ENCODE measurements at places on chromosomes 7 and 10.

DNA sequence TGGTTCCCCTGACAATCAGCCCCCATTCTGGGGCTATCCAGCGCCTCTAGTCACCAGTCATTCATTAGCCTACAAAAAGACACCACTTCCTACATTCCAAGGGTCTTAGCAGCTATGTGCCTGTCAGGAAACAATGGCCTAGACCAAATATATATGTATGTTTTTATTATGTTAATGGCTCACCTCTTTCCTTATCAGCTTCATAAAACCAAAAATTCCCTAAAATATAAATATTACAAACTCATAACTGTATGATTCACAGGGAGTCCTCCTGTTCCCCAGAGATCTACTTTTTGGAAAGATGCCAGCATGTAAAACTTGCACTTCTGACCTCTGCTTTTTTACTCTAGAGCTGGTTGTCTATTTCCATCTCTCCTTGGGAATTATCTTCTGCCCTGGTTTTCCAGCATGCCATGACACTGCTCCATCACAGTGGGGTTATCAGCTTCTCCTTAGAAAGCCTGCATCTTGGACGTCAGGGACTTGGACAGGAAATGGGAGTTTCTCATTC, 79.2 kb downstream of the ABCA13 start:
- DNase-seq: no peak

GRCh38 chr10:2908851-2909630, 158.3 kb upstream of the PFKP start:
- no peak for DNase-seq

DNA sequence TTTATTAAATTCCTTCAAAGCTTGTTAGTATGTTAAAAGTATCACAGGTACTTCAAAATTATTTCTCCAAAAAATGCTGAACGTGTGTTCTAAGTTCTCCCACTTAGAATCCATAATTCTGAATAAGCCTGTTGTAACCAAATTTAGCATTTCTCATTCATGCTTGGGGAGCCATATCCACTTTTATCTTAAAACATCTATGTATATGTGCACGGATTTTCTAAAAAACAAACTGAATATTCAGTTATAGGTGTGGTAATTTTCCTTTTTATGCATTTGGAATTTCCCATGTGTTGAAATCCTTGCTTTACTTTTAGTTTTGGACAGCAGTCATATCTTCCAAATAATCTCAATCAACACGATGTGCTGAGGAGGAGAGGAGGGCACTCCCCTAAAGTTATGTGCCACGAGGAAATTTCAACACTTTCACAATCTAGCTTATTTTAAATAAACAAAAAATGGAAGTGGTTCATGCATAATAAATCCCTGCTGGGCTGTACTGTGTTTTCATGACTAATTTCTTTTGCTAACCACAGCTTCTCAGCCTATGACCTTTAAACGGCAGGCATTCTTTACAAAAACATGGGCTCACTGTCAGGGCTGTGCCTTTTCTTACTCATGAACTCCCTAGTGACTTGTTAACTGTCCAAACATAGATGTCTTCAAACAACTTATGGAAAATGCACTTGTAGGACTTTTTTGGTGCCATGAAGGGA, 380.3 kb upstream of the SEMA3C start:
- no peak for DNase-seq

GRCh38 chr10:78526347-78526746, 492.7 kb downstream of the RPS24 start:
- DNase-seq: no peak

DNA sequence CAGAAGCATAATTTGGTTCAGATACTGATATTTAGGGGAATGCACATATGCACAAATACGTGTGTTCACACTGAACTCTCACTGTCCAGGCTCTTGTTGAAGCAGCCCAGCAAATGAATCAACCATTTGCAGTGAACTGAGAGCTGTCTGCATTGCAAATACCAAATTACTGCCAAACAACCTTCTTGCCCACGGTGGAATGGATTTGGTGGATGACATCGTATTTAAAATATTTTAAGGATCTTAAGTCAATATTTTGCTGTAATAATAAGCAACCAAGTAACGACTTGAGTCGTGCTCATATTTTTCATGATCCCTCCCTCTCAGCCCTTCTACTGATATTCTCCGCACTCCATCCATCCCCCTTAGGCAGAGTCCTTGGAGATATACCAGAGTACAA, 107.9 kb upstream of the FEZF1 start:
- DNase-seq: no peak

DNA sequence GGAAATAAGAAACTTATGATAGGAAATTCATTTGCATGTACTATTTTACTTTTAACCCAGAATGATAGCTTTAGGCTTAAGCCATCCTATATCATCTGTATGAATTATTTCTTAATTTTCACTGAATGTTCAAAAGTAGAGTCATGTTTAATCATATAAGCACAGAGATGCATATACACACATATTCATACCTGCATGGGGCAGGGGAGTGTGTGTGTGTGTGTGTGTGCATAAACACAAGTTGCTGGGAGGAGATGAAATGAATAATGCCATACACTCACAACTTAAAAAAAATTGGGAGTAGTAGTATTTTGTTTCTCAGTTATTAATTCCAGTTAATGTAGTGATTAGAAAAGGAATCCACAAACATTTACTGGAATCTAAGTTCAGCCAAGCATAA, 83.1 kb upstream of the IKZF1 start:
- DNase-seq: no peak

DNA sequence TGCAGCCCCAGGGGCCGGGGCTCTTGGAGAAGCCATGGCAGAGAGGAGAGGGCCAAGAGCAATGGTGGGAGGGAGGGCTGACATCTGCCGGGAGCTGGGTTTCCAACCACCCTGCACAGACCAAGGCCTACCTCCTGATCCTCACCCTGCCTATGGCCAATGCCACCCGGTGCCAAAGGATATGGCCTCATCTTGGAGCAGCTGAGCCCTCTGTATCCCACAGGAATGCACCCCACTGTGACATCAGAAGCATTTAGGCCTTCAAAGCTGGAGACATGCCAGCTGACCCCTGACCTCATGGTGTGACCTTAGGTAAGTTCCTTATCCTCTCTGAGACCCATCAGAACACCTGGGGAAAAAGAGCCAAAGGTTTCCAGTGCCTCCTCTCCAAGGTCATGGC, 113.6 kb upstream of the ZMIZ1 start:
- no peak for DNase-seq

DNA sequence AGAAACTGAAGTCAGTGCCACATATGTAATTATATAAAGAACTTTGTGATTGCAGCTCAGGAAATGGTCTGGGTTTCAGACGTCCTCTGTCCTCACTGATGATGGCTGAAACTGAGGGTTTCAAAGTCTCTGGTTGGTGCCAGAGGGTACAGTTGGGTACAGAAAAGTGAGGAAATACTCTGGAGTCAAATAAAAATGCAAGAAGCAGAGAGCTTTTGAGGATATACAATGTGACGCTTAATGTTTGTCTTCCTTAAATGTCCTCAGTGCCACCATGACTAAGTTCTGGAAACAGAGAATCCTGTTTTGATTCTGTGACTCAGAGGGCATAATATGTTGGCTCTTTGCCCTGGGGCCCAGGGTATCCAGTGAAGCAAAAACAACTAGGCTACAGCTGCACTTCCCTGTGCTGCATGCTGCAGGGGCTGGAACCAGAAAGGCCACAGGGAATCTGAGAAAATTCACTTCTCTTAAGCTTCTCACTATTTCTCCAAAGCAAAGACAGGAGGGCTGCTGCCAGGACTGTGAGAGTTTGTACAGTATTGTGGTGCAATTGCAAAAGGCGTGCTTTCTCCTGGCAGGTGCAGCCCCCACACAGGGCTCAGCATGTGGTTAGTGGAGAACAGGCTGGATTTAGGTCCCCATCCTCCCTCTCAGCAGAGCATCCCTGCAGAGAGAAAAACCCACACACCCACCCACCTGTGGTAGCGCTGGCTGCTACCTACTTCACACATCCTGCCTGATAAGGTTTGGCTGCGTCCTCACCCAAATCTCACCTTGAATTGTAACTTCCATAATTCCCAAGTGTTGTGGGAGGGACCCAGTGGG, 169.5 kb upstream of the SVIL start:
- DNase-seq: no peak

- no peak for DNase-seq
Observed at GRCh38 chr7:71286336-71286735, 154.4 kb downstream of the GALNT17 start.

GRCh38 chr7:158704524-158705233, at the start of gene NCAPG2:
NCAPG2 (minus strand) TSS chr7:158704804; CDS start chr7:158701899, 2,905 bp downstream.
- DNase-seq: peak; percentile 97

DNA sequence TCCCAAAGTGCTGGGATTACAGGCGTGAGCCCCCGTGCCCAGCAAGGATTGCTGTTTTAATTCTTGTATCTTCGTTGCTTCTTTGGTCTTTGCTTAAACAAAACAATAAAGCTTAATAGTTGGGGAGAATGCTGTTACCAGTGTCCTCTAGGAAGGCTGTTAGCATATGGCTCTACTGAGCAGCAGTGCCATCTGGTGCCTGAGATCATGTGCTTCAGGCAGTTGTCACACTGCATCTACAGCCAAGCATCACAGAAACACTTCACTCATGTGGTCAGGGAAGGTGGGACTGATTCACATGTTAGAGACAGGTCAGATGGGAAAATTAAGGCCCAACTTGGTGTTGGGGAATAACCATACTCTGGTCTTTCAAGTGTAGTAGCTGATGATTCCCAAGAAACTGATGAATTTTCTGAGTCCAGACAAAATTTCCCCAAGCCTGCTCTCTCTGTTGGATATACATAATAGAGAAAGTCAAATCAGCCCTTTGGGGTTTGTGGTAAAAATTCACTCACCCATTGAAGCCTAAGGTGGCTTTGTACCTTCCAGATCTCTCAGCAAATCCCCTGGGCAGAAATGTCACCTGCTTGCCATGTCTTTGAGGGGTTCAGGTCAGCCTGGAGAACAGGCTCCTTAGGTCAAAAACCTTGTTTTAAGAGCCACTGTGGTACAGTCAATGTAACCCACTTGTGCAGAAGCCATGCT, 28.4 kb downstream of the UBE2D4 start:
- no peak for DNase-seq

DNA sequence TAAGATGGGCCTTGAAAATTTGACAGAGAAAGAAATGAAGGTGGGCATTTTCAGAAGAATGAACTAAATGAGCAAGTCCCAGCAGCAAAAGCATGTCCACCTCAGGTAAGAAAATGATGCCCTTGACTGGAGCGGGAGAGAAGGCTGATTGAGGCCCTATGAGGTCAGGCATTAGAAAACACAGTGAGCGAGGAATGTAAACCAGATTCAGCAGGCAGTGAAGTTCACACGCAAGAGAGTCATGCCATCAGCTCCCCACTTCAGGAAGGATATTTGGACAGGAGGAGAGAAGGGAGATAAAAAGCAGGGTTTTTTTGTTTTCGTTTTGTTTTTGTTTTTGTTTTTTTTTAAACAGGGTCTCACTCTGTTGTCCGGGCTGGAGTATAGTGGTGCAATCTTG, 166.4 kb downstream of the PPP1R17 start:
- no peak for DNase-seq

GRCh38 chr10:21171936-21172541, 274.9 kb upstream of the NEBL start:
- no peak for DNase-seq

- no peak for DNase-seq
Observed at GRCh38 chr10:121418126-121418777, 180.0 kb downstream of the FGFR2 start.

GRCh38 chr10:119364645-119365600, 157.6 kb downstream of the GRK5 start:
- DNase-seq: no peak

- peak; percentile 49 for DNase-seq
Observed at GRCh38 chr7:124032369-124033094, at the start of gene TMEM229A. TMEM229A (minus strand) TSS chr7:124033067; CDS start chr7:124033003, 64 bp downstream.

DNA sequence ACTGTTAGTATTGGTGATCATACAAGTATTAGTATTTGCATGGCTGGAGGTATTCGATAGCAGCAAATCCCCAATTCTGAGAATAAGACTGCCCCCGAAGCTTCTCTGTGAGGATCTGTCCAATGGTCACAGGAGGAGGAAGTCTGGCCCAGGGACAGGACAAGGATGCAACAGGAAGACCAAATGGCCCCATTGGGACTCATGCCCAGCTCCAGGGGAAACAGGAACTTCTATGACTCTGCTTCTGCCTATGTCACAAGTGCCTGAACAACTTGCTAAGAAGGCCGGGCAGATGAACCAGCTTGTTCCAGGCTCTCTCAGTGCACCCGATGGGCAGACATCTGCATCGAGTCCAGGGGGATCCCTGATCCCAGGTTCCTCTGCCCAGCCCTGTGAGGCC, 172.0 kb upstream of the GRB10 start:
- DNase-seq: no peak

DNA sequence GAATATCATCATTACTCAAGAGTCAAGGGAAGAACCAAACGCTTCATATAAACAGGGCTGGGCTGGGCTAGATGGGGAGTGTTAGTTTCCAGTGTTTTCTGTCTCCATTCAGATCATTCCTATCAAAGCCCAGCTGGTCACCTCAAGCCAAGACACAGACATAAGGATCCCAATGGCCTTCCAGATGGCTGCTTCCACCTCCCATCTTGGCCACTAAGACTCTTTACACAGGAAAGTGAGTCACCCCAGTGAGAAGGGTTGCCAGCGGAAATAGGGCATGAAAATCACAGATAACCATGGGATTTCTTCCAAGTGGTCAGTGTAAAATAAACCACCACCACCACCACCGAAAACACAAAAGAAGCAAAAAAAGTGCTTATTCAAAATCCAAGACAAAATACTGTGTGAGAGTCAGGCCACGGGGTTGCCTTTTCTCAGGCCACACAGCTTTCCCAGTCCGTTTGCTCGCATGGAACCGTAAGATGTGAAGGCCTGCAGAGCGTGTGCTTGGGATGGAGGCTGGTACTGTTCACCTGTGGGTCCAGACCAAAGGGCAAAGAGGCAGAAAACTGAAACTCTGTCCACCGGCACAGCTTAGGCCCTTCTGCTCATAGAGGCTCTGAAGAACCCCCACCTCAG, 5.6 kb downstream of the PRSS2 start:
- DNase-seq: no peak

GRCh38 chr7:102834466-102834865, 78.3 kb upstream of the LRRC17 start:
- no peak for DNase-seq

- DNase-seq: no peak
Observed at GRCh38 chr10:44477046-44477425, 92.1 kb upstream of the CXCL12 start.

DNA sequence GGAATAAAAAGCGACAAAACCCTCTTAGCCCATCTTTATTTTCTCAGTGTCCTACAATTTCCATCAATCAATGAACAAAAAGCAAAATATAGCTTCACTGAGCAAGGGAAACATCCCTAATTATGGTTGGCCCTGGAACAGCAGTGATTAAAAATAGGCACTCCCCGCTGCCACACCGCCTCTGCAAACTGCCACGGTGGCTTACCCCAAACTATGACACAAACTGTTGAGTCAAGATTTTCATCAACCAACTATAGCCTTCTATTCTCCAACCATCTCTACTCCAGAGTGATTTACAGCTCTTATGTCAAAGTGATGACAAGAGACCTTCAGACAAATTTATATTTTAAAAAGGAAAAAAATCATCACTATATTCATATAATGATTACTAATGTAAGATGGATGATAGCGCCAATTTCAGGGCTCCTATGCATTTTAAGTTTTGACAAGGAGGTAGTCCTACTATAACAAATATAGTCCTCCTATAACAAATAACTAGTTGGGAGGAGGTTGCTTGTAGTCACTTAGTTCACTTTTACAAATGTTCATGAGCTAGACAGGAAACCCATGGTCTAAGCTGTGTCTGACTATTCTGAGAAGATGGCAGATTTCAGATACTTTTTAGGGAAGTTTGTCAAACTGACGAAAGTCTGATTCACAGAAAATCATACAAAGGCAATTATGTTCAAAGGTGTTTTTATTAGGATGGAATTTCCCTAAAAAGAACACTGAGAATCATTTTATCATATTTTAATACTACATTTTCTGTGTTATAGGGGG, 26.3 kb downstream of the DENND11 start:
- no peak for DNase-seq

Data from progenitor cell of endocrine pancreas (in vitro differentiated cells).